ENCODE measurements at places on chromosomes 16 and 17.

GRCh38 chr17:28369684-28370034 lies 448 bp downstream of the VTN start:
- no peak for DNase-seq

DNA sequence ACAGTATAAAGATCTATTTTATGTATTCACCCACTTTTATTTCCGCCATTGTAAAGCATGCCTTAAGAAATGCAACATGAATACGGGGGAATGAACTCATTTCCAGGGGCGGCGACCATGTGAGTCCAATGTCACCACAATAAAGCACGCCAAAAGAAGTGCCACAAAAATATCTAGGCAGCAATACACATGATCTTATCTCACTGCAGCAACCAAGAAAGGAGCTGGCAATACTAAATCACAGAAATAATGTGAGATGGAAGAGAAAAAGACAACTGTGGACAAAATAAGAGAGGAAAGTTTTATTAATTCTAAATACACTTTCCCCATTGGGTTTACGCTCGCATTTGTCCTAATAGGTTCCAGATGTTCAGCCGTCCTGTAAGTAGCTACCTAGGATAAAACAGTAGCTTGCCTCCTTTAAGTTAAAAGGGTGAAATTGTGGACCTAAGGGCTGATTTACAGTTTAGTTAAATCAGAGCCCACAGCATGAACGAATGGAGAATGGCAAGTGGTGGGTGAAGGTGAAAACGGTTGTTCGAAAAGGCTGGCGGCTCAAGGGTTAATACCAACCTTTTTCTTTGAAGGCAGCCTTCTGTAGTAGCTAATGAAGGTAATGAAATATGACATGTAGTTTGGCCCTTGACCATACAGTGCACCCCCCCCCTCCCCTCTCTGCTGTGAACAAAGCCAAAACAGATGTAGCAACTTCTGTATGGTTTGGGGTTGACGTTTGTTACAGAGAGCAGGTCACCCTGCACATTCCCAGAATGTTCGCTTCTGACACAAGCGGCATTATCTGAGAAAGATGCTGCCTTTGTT lies 504.2 kb upstream of the PSMD7 start:
- no peak for DNase-seq

GRCh38 chr17:21294321-21295035 lies 10.0 kb downstream of the MAP2K3 start:
- no peak for DNase-seq

DNA sequence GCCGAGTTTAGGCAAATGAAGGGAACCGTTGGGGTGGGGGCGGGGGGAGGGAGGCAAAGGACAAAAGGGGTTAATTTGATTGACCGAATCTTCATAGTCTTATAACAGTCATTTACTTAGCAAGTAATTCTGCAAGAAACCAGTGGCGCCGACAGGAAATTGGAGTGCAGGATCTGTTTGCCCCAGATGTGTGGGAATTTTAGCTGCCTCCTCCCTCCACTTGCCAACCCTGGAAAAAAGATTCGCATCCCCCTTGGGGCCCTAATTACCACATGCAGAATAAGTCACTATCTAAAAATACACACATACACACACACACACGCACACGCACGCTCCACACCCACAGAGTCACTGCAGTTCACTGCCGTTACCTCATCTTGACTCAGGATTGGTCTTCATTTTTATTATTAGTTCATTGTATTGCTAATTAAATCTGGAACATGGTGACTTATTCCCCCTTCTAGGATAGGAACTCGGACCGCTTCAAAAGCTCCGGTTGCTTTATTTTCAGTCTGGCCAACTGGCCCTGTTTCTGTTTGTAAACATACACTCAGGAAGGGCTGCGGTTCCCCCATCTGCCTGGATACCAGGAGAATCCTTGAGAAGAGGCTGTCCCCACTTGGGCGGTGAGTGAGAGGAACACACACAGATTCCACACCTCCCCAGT lies 241.6 kb upstream of the SALL1 start:
- no peak for DNase-seq

DNA sequence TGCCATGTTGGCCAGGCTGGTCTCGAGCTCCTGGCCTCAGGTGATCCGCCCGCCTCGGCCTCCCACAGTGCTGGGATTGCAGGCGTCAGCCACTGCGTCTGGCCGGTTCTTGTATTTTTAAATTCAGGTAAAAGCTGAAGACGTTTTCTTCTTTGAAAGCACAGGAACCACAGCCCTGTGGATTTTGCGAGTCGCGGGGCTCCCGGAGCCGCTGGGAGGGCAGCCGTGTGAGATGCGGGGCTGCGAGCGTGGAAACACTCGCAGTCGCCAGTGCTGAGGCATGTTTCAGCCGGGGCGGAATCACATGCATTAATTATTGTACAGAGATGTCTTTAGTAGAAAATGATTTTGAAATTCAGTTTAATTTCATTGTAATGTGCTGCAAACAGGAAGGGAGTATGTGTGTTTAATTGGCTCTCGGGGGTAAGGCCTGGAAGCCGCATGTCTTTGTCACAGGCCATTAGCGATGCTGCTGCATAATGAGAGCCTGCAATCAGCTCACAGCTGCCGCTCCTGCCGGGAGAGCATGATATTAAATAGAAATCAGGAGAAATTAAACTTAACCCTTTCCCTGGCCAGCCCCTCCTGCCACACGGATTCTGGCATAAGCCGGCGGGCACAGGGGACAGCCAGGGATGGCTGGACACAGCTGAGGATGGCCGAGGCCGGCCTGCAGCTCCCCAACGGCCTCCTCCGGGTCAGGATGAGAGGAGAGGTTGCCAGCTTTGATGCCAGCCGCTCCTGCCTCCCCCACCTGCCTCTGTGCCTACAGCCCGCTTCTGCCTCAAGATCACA lies 35.4 kb upstream of the CDH15 start:
- no peak for DNase-seq

- no peak for DNase-seq
These were observed 127.7 kb downstream of the NTN1 start for GRCh38 chr17:9148905-9149525.

- no peak for DNase-seq
These were observed 29.2 kb downstream of the TBX4 start for GRCh38 chr17:61481421-61481820.

DNA sequence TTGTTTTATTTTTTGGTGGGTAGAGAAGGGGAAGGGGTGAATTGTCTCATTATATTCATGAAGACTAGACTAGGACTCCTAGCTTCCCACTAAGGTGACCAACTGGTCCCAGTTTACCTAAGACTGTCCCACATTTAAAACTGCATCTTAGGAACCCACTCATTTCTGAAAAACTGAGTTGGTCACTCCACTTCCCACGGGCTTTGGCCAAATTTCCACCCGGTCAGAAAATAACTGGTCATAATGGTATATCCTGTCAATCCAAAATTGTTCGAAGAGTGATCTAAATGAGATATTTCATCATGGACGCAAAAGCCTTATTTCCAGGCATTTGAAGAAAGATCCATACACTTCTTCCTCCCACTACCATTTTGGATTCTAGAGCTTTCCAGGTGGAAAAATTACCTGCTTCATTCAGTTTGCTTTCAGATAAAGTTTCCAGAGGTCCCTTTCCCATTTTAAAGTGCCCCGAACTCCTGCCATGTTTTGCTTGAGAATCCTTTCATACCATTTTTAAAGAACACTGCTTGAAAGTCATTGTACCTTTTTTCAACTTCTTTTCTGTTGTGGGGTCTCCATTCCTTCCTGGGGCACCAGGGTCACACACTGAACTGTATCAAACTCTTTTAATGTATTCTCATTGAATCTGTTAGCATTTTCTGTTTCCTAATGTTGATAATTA lies 21.8 kb upstream of the ZFHX3 start:
- DNase-seq: no peak

- DNase-seq: peak; percentile 70
These were observed 55.2 kb downstream of the ARSG start for GRCh38 chr17:68346448-68346847.

- no peak for DNase-seq
These were observed 26.9 kb upstream of the ACSF3 start for GRCh38 chr16:89066721-89067120.

GRCh38 chr16:89548344-89549006 lies 12.0 kb upstream of the RPL13 start:
- DNase-seq: no peak

All from stimulated activated CD8-positive, alpha-beta memory T cell treated with anti-CD3 and anti-CD28 coated beads, Interleukin-2, amount 100 ng/mL, for 48 hours (primary cell).